ENCODE measurements at places on chromosomes 16 and 17.
A peak's percentile ranks its signal among the peaks of the same experiment; 100 is the strongest.

- DNase-seq, result no peak
Observed at GRCh38 chr16:68851601-68852000, 8.3 kb downstream of the TANGO6 start.

DNA sequence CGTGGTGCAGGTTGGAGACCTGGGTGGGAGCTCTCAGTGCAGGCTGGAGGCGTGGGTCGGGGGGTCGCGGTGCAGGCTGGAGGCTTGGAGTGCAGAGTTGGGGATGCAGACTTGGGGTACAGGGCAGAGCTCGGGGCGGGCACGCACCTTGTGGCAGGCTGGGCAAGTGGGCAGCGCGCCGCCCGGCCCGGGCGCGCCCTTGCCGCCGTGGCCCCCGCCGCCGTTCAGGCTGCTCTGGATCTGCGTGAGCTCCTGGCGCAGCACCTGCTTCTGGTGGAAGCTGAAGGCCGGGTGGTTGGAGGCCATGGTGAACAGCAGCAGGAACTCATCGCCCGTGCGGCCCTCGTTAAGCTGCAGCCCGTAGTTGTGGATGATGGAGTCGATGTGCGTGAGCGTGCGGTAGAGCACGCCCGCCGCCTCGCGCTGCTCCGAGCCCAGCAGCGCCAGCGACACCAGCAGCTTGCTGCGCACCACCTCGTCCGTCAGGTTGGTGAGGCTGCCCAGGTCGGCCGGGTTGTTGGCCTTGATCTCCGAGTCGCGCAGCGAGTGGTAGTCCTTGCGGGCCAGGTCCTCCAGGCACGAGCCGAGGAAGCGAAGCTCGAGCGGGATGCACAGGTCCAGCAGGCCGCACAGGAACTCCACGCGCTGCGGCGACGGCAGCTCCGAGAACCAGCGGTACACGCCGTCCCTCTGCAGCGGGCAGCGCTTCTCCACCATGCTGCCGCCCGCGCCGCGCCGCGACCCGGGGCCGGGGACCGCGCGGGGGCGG, 1.1 kb downstream of the ZCCHC14 start:
- no peak for DNase-seq

DNA sequence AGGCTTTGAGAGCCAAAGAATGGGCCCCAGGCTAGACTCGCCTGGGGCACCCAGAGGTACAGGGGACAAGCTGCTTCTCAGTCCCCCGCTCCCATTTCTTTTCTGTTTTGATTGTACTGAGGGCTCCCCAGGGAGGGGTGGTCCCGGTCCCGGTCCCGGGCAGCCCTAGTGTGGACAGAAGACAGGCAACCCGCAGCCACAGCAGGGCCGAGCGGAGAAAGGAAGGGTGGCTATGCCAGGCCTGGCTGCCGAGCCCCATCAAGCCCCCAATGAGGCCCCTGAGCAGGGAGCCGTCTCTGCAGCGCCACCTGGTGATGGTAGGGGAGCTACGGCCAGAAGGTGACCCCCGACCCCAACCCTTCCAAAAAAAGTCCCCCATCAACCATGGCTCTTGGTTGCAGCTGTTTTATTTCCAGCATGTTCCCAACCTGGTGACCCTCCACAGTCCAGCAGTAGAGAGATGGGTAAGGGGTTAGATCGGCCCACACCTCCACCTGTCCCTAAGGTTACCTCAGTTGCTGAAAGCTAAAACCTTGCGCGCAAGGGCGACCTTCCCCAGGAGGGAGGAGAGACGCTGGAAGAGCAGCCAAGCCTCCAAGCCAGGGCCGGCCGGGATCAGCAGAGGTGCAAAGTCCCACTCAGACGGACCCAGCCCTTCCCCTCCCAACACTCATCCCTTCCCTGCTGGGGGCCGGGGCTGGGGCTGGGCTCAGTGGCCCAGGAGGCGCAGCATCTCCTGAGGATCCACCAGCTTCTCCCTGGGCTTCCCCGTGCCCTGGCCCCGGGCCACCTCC, 2.6 kb upstream of the GRIN2C start:
- peak; percentile 43 for DNase-seq

GRCh38 chr16:31477220-31478216, 5.4 kb upstream of the SLC5A2 start:
- no peak for DNase-seq

- DNase-seq, result peak; percentile 14
Observed at GRCh38 chr17:39617446-39618245, 9.1 kb upstream of the PPP1R1B start.

DNA sequence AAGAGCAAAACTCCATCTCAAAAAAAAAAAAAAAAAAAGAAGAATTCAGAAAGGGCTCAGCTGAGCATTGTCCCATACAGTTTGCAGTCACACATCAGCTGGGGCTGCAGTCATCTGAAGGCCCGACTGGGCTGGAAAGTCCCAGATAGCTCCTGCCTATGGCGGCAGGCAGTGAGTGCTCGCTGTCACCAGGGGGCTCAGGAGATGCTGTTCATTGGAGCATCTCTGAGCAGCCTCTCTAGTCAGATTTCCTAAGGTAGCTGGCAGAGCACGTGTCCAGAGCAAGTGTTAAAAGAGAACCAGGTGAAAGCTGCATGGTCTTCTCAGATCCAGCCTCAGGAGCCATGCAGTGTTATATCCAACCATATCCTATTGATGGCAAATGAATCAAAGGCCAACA, 75.8 kb downstream of the WSCD1 start:
- no peak for DNase-seq

DNA sequence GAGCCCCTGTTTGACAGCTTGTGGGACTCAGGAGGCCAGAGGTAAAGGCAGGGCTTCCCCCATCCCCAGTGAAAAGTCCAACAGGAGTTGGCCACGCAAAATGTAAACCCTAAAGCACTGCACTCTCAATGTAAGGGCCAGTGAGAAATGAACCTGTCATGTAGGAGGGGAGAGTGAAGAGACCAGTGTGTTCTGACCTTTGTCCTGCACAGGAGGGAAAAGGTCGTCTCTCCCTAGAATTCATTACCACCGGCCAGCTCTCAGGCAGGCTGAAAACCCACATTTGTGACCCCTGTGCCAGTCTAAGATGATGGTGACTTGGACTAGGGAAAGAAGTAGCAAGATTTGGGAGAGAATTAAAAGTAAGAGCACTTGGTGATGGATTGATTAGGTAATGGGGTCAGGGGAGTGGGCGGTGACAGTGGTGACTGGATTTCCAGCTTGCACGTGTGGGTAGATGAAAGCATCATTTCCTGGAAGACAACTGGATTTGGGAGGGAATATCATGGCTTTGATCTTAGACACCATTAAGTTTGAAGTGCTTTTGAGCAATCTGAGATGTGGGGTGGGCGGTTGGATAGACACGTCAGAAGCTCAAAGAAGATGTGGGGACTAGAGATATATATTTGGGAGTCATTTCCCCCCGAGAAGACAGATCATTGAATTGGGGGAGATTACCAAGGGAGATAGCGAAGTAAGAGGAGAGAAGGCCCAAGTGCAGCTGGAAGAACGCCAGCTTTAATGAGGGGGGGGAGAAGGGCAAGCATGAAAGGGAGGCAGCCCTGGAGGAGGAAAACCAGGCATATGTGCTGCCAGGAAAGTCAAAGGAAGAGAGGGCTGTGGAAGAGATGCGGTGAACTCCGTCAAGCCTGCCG, 119.5 kb downstream of the NTN1 start:
- DNase-seq, result no peak

DNA sequence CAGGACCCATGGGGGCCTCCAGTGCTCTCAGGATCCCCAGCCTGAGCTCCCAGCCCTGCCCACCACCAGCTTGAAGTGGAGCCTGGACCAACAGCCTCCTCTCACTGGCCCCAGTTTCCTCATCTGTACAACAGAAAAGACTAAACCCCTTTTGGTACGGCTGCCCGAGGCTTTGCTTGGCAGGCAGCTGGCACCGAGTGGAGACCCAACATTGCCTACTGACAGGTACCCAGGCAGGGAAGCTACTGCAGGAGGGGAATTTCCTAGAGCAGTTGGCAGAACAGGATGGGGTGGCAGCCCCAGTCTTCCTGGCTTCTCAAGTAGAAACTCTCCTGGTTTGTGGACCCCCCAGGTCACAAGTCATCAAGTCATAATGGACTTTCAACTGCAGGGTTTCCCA, 14.2 kb downstream of the SREBF1 start:
- DNase-seq, result no peak

DNA sequence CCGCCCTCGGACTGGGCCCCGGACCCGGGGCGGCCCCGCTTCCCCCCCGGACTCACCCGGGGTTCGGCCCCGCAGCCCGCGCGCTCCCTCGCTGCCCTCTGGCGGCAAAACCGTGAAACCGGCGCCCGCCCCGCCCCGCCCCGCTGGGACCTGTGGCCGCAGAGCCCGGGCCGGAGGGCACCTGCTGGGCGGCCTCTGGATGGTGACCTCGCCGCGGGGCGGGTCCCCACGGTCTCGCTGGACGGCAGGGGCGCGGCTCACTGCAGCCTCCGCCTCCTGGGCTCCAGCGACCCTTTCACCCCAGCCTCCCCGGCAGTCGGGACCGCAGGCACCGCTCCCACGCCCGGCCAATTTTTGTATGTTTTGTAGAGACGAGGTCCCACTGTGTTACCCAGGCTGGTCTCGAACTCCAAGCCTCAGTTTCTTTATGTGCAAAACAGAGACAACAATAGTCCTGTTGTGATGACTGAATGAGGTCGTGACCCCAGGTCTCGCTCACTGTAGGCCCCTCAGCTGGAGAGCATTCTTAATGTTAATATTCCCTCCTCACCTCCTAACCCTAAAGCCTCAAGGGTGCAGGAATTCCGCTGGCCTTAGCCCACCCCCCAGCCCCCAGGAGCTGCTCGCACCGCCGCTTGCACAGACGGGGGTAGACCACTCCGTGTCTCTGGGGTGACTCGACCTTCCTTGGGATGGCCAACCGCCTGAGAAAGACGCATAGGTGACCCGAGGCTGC, 33.7 kb upstream of the RPH3AL start:
- peak; percentile 37 for DNase-seq

DNA sequence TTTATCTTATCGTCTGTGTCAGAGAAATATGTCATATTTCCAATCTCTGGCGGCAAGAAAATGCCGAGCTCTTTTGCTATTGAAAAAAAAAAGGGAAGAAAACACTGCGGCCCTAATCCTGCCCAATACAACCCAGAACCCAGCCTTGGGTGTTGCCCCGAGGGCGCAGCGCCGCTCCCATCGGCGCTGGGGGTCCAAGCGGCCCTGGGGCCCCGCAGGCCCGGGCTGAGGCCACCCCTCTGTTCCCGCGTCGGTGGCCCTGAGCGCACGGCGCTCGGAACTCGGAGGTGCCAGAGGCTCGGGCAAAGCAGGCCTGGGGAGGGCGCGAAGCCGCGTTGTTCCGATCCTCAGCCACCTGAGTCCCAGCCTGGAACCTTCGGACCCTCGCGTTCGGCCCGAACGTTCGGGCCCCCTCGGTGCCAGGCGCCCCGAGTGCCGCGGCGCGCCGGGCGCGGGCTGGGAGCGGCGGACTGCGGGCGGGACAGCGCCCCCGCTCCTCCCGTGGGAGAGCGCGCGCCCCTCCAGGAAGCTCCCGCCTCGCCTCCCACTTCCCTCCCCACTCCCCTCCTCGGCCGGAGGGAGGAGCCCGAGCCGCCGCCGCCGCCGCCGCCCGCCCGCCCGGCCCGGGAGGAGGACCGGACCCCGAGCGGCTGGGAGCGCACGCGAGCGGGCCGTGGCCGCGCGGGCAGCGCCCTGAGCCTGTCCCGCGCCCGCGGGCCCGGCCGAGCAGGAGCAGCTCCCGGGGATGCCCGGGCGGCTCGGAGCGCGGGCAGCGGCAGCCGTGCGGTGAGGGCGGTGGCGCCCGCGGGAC, at the start of gene CPNE2:
TSS of gene CPNE2 (plus strand) at position 609 of the 811 bp plus-strand sequence. CDS start 18,160 bp downstream, outside the sequence.
- DNase-seq, result no peak

DNA sequence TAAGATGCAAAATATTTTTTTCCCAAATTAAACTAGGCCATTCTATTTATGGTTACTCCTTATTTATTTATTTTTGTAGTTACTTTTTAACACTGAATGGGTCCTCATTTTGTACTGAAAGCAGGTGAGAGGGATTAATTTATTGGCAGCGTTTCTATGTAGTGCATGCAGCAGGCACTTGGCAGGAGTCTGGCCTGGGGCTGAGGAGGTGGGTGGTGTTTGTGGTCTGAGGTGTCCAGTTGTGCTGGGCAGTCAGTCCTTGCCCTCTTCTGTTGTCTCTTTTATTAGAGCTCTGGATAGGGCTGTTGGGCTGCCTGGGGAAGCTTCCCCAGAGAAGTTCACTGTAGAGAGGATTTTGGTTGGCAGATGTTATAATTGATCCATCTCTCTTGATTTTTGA, 12.7 kb downstream of the SEC14L1 start:
- no peak for DNase-seq

GRCh38 chr17:80604009-80604669, 59.5 kb downstream of the RPTOR start:
- no peak for DNase-seq

- DNase-seq, result no peak
Observed at GRCh38 chr17:31433811-31434726, 42.6 kb downstream of the RAB11FIP4 start.

GRCh38 chr17:82100502-82101298, 2.7 kb upstream of the FASN start:
- DNase-seq, result no peak

- no peak for DNase-seq
Observed at GRCh38 chr17:81397314-81398175, 2.3 kb downstream of the BAHCC1 start.

DNA sequence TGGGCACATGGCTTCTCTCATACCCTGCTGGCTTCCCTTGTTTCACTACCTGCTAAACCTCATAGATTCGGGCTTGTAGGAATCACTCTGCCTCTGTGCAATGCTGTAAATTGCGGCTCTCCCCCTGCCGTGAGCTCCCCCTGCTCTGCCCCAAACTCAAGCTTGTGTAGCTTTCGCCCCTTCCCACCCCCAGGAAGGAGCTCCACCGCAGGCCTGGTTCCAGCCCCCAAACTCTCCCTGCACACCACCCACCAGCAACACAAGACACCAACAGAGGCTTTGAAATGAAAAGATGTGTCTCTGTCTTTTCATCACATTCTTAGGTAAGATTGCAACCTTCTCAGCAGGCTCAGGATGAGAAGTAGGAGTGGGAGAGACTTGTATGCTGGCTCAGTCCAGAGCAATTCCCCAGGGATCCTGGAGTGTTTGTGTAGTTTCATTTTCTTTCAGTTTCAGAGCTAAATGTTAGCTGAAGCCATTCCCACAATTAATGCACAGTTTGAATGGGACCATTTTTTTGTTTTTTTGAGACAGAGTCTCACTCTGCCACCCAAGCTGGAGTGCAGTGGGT, 14.2 kb downstream of the CX3CL1 start:
- no peak for DNase-seq

DNA sequence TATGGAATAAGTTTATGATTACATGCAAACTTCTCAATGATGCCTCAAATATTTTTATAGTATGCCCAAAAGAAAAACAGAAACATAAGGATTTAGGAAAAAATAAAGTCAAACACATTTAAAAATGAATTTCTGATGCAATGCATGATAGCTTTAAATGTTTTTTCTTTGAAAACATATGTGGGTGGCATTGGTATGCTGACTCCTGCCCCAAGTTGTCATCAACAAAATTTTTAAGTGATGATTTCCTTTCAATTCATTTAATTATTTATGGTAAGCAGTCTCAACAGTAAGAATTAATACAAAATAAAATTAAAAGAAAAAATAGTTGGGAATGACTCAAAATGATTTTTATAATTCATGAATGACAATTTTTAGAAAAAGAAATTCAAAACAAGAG, 104.9 kb downstream of the CEP112 start:
- no peak for DNase-seq
